ENCODE measurements at places on chromosomes 1 and 21.

DNA sequence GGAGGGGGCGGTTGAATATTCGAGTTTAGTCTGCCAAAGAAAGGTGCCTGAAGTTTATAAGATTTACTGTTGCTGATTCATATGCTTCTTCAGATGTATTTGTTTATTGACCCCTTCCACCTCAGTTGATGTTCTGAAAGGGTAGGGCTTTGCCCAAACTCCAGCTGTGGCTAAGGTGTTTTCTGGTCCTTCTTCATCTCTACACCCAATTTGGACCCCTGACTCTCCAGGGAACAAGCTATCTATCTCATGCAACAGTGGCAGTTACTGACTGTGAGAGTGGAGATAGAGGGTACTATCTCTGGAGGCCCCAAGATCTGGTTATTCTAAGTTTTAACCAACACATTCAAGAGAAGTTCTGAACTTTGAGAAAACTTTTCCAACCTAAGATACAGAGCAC, 12.6 kb upstream of the ALG14 start:
- no peak for DNase-seq

DNA sequence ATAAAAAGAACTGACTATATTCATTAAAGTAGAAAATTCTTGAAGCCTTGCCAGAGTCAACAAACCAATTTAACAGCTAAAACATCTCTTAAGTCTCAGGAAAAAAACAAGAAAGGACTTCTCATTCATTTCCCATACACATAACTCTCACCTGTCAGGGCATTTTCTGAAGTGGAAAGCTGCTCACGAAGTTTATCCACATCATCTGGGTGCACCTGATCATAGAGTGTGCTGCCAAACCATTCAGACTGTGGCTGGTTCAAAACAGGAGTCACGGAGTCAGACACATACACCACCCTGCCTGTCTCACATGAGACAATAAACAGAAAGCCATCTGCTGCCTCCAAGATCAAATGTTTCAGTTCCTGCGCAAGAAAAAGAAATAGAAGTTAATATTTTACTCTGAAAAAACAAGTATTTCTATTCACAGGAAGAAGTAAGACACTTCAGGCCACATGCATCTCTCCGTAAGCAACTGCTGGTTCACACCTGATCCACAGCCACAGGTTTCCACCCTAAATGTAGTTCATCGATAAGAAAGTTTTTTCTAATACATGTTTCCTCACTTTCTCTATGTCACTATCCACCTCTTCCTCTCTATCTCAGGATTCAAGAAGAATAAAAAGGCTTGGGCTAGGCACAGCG, 28.2 kb upstream of the CTSK start:
- DNase-seq, result no peak

DNA sequence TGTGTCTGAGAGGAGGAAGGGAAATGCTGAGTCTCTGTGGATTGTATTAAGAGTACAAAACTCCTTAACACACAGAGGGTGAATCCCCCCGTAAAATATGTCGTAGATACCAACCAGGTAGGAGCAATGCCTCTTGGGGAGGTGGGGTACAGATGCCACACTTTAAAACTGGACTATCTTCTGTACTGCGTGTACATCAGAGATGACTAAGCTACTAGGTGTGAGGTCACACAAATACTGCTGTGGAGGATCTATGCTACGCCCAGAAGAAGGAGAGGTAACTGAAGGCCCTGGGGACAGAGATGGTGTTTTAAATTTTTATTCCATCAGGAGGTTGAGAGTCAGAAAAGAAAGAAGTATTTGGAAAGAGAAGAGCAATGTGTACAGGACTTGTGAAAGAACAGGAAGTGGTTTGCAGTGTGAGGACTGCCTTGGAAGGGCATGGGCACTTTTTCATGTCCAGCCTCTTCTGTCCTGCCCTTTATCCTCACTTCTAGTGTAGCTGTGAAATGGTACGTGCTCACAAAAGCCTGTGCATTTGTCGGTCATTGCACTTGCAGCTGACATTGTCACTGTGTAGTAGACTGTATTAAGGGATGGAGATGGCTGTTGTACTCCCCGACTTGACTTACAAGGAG, 287.8 kb upstream of the CHRM3 start:
- no peak for DNase-seq

- peak; percentile 94 for DNase-seq
Observed at GRCh38 chr1:2204415-2205190, 10.0 kb upstream of the FAAP20 start.

DNA sequence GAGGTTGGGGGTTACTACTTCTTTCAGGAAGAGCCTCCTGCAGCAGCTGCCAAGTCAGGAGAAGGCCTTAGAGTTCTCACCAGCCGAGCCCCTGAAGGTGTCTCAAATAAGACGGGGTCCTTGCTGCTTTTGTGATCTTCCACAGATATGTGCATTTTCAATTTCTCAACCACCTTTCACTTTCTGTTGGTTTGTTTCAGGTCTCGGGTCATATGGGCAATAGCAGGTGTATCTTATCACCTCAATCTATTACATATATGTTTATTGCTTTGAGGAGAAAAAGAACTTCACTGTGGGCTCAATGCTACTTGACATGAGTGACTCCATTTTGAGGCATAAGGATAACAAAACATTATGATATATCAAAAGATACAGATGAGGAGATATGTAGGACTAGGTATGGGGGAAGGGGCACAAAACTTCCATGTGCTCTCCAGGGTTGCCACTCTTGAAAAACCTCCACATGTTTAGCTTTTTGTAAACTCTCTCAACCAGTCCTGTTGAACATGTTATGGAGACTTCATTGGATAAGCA, 1171.4 kb upstream of the ADGRL2 start:
- DNase-seq, result no peak

DNA sequence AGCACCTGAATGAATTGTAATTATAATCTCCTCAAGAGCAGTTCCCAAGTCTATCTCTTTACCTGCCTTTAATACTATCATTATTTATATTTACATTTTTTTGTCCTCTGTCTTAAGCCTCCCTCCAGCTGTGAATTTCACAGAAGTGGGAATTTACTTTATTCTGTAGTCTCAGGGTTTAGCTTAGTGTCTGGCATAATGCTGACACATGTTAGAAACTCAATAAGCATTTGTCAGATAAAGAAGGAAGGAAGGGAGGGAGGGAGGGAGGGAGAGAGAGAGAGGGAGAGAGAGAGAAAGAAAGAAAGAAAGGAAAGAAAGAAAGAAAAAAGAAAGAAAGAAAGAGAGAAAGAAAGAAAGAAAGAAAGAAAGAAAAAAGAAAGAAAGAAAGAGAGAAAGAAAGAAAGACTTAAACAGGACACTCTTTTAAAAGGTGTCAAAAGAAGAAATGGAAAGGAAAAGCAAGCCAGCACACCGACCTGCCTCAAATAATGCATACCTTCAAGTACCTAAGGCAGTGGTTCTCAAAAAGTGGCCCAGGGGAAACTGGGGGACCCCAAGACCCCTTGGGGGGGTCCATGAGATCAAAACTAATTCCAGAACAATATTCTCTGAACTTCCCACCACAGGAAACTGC, 1.8 kb upstream of the PGLYRP4 start:
- DNase-seq, result no peak

DNA sequence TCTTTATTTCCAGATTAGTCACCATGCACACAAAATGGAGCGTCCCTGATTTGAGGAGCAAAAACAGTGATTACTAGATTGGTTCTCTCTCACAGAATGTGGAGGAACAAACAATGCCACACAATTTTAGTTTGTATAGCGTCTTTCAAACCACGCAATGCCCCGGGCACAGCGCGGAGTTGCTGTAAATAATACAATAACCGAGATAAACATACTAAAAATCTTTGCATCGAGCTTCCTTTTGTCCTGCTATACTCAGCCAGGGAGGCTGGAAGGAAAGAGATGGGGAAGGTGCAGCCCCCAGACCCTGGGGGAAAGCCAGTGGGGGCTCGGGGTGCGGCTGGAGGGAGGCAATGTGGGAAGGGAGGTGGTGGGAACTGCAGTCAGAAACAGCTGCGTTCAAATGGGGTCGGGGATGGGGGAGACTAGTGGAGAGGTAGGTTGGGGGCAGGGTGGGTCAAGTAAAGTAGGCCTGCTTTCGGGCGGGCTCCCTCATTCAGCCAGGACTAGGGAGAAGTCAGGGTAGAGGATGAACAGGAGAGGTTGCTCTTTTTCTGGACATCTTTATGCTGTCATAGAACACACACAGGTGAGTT, 366.3 kb downstream of the RPS6KC1 start:
- DNase-seq, result no peak

DNA sequence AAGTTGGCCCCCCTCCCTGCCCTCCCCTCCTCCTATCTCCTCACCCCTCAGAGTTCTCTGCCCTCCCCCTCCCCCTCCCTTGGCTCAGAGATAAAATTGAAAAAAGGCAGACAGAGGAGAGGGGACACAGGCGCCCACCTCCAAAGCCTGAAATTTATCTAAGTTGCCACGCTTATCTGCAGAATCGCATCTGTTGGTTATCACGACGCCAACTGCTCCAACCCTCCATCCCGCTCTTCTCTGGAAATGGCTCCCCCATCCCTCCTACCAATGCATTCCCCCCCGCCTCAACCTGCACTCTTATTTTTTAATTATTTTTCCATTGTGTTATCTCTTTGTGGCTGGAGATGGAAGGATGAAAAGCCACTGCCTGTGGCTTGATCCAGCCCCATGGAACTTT, 90.3 kb downstream of the TAS1R2 start:
- DNase-seq, result no peak

- DNase-seq, result no peak
Observed at GRCh38 chr1:51750729-51751128, 127.8 kb downstream of the NRDC start.

DNA sequence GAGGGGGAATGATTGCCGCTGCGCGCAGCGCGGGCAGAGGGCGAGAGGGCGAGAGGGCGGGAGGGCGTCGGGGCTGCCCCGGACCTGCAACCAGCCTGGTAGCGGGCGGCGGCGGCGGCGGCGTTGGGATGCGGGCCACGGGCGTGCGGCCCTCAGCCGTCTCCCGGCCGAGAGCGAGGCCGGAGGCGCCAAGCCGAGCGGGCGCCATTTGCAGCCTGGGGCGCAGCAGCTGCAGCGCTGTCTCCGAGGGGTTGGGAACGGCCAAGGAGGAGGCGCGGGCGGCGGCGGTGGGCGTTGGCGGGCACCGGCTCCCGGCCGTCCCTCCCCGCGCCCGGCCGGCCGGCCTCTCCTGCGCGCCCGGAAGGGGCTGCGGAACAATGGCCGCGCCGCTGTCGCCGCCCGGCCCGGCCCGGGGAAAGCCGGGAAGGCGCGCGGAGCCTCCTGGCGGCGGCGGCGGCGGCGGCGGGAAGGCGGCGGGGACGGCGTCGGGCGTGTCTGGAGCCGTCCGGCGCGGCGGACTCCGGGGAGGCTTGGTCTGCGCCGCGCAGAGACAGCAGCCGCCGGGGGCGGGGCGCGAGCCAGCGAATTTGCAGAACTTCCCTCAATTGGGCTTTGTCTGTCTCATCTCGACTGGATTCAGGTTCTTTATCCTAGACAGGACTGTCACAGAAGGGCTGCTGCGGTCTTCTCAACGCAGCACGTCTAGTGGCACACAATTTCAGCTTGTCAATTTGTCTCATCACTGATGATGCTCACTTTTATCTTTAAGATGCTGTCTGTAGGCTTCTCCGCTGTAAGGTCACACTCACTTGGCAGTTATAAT, 35.7 kb downstream of the ZBTB8B start:
- peak; percentile 73 for DNase-seq

GRCh38 chr1:203504400-203505250, 10.7 kb downstream of the OPTC start:
- peak; percentile 90 for DNase-seq

All from hepatic stellate cell (primary cell).